NCI-H146 (cell line): ENCODE measurements at places on chromosomes 16 and 17.

DNA sequence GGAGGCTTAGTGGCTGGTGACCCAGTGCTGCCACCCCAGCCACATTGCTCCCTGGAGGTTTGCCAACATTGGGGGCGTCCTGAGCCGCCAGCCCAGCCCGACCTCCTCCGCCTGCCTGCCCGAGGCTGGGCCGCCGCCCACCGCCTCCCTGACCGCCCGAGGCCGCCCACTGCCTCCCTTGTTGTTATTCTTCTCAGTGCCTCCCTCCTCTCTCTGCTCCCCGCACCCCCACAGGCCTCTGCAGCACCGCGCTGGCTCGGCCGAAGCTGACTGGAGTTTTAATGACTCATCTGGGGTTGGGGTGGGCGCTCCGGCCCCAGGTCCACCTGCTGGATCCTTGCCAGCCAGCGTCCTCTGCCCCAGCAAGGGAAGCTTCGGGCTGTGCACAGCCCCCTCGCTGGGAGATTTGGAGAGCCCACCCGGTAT is 102.5 kb downstream of the RBFOX3 start:
- no peak for DNase-seq

DNA sequence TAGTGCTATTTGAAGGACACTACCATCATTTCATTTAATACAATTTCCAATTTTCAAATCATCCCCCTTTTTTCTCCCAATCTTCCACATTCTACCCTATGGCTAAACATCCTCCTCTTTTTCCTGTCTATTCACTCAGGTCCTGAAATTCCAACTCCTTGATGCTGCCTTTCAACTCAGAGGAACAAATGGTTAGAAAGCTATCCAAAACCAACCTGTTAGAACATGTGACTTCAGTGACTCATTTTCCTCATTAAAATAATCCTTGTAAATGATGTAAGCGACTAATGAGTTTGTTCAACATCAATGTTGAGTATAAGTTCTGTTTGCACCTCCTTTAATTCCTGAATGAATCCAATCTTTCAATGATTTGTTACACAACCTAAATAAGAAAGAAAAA is 5.5 kb downstream of the PSMD12 start:
- no peak for DNase-seq

- DNase-seq = no peak
Measured at GRCh38 chr16:88019821-88020515, 68.7 kb downstream of the BANP start.

GRCh38 chr17:40097087-40097486 is 3.3 kb downstream of the NR1D1 start:
- DNase-seq = no peak

GRCh38 chr16:11312718-11313492 is 31.8 kb upstream of the PRM1 start:
- DNase-seq = peak; percentile 17

- DNase-seq = no peak
Measured at GRCh38 chr17:12554251-12554650, 111.4 kb upstream of the MYOCD start.

DNA sequence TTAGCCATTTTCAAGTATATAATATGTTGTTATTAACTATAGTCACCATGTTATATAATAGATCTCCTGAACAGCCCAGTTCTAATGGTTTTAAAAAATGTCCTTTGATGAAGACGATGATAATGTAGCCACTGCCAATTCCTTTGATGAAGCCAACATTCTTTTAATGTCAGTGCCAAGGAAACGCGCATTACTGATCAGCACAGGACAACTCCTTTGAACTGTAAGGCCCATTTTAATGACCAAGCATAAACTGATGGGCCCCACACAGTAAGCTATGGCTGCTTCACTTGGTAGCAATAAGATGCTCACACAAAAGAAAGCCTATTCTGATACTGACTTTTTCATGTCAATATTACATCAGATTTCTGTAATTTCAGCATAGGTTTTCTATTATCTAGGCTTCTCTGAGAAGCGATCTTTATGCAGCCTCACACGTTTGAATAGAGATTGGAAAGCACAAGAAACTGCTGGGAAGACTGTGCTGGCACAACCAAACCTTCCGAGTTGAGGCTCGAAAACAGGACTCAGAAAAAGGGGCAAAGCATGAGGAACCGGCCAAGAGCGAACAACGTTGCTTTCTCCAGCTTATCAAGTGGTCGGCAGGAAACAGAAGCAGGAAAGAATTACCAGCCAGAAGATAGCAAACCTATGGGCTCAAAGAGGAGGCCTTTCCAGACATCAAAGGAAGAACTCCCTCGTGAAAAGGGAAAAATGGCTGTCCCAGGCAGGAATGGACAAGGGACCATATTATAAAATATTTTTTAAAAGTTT is 19.4 kb downstream of the ERN1 start:
- DNase-seq = no peak

DNA sequence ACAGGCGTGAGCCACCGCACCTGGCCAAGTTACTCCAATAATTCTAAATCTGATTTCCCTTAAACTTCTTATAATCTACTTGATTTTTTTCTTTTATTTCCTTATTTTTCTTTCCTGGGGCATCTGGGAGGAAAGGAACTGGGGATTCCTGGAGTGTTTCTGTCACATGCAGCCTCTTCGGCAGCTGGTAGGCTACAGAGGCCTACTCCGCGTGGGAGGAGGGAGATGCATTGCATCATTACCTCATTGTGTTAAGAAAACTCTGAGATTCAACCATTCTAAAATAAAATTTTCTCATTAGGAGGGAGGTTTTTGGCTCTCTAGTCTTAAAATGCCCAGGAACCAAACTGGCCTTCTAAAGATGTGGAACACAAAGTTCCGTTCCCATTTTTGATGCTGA is 64.0 kb downstream of the SOX9 start:
- no peak for DNase-seq

GRCh38 chr17:20095336-20096080 is 86.3 kb downstream of the SPECC1 start:
- peak; percentile 77 for DNase-seq

DNA sequence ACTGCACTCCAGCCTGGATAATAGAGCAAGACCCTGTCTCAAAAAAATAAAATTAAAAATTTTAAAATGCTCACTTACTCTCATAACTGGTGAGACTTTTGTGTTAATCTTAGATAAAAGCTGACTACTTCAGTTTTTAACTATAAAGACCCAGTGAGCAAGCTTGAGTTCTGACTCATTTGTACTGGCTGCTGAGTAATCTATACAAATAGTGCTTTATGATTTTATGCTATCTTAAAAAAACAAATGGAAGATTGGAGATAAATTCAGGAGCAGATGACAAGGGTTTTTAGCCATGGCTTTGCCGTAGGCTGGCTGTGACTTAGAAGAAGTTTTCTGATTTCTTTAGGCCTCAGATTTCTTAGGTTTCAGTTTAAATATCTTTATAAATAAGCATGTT is 30.5 kb downstream of the SNTB2 start:
- DNase-seq = no peak

DNA sequence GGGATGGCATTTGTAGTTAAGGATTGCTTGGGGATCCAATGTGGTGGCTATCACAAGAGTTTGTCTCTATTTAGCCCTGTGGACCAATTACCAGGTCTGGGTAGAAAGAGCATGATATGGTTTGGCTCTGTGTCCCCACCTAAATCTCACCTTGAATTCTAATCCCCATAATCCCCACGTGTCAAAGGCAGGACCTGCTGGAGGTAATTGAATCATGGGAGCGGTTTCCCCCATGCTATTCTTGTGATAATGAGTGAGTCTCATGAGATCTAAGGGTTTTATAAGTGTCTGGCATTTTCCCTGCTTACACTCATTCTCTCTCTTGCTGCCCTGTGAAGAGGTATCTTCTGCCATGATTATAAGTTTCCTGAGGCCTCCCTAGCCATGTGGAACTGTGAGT is 86.4 kb upstream of the HS3ST4 start:
- DNase-seq = no peak

DNA sequence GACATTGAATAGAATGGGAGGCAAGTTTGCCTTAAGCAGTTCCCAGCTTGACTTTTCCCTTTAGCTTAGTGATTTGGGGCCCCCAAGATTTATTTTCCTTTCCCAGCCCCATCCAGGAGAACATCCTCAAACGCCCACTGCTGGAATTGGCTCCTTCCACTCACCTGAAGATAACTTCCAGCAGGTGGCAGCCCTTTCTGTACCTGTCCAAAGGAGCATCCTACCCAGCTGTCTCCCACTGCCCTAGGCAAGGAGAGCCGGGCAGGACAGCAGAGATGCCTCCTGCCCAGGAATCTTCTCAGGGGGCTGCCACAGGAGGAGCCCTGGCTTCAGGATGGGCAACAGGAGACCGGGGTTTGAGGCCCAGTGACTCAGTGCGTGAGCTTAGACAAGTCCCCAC is 6.4 kb downstream of the CACNG5 start:
- DNase-seq = peak; percentile 5

GRCh38 chr16:50276801-50277555 is 10.6 kb downstream of the ADCY7 start:
- DNase-seq = no peak

GRCh38 chr17:44147812-44148211 is 6.1 kb downstream of the HROB start:
- DNase-seq = no peak

GRCh38 chr16:2086106-2086742 is 38.4 kb downstream of the TSC2 start:
- DNase-seq = no peak

DNA sequence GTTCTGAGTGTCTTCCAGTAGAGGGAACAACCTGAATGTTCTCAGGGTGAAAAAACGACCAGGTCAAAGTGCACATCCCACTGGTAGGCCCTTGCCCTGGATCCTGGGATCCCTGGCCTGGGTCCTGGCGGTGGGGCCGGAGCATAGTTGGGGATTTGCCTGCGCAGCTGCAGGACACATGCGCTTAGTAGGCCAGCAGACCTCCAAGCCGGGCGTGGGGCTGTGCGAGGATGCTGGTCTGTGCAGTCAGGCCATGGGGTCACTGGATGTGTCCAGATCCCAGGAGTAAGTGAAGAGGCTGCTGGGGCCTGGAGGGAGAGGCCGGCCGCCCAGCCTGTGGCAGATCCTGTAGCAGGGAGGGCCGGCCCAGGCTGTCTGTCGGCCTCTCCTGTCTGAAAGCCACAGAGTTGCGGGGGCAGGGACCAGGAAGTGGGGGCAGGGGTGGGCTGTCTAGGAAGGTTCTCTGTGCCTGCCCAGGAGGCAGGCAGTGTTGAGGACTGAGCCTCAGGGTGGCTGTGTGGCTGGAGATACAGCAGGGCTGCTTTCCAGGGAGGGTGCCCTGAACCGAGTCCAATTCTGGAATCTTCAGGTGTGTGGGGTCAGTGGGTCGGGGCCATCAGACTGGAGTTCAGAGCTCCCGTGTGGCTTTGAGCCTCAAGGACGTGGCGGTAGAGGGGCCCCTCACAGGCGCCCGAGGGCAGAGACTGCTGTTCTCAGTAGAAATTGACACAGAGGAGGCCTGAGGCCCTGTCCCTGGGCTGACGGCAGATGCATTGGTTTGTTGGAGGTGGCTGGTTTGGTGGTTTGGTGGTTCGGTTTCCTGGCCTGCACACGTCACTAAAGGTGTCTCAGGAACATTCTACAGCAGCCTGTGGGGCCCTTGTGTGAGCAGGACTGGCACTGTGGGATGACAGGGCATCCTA is 17.2 kb upstream of the NUDT16L1 start:
- DNase-seq = no peak

DNA sequence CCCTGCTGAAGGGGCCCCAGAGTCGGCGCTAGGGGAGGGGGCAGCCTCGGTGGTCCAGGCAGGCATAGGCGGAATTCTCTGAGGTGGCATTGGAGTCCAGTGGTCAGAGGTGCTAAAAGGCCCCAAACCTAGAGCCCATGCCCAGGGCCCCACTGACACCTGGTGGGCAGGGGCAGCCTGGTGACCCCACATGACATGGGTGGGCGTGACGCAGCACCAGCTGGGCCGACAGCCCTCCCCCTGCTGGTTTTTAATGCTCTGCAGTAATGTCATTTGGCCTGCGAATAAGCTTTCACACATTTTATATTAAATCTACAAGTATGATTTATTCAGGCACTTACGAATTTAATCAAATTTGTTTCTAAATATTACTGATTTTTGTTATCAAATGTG is 2.1 kb upstream of the RNPS1 start:
- no peak for DNase-seq

DNA sequence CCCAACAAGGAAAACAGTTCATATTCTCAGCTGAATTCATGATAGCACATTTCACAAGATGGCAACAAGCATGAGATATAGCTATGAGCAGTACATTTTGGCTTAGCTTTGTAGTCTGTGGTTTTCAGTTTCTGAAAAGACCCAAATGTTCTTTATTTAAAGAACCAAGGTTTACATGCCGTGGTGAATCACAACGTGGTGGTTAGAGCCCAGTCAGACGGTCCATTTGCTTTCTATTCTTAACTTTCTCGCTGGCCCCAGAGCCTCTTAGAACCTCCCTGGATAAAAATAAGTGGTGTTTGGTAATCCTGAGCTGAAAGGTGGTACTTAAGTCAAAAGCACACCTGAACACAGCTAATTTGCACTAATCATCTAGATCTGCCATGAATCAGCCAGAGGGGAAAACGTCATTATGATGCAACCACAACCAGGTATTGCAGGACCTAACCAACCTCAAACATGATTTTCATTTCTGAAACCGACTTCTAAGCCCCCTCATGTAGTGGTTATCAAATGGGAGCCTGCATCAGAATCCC is 18.6 kb upstream of the HAPSTR1 start:
- DNase-seq = peak; percentile 32
